ENCODE measurements at places on chromosomes 13 and 19.

GRCh38 chr19:35089554-35089953 is 26.1 kb upstream of the FXYD3 start:
- DNase-seq, result no peak

- no peak for DNase-seq
These were observed 3.3 kb downstream of the NEK5 start for GRCh38 chr13:52125547-52125946.

DNA sequence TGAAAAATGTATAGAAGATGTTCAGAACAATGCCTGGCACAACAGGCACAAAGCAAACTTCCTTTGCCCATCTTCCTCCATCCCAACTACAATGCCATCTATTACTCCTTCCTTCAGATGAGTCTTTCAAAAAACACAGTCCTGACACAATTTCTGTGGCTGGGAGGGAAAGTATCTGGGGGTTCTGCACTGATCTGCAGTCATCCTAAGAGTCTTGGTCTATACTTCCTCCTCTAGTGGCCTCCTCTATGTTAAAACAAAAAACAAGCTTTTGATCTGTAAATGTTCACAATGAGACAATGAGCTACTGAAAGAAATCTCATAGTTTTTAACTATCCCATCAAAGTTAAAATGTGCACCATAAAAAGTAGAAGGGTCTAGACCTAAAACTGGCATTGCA is 44.8 kb downstream of the USP12 start:
- no peak for DNase-seq

GRCh38 chr19:2208975-2209374 is 27.2 kb downstream of the PLEKHJ1 start:
- no peak for DNase-seq

DNA sequence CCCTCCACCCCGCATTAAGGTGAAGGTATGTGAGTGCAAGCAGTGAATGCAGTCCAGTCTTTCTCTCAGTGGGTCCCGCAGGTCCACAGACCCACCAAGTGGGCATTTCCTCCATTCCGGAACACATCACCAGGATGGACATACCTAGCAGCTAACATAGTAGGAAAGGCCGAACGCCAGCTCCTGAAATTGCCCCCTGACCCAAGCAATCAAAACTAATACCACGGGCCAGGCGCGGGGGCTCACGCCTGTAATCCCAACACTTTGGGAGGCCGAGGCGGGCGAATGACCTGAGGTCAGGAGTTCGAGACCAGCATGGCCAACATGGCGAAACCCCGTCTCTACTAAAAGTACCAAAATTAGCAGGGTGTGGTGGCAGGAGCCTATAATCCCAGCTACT is 71.7 kb upstream of the VSTM2B start:
- DNase-seq, result no peak

DNA sequence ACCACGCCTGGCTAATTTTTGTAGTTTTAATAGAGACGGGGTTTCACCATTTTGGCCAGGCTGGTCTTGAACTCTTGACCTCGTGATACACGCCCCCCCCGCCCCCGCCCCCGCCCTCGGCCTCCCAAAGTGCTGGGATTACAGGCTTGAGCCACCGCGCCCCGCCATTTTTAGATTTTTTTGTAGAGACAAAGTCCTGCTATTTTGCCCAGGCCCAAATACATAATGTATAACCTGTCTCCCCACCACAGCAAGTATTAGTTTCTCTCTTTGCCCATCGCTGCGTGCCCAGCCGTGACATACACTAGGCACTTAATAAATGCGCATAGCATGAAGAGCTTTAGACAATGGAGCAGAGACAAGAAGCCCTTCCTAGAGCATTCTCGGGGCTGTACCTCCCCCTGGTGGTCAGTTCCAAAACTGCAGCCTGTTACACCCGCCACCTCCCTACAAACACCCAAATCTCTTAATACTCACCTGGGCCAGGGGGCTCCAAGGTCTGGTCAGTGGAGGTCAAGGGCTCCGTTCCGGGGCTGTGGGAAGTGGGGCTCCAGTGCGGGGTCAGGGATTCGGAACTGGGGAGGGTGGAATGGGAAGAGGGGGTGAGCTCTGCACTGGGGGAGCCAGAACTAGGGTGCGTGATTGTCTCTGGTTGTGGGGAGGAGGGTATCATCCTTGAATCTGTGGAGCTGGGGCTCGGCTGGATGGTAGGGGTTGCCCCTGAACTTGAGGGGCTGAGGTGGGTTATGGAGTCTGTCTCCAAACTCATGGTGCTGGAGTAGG is 22.5 kb downstream of the IQCN start:
- DNase-seq, result peak; percentile 43

DNA sequence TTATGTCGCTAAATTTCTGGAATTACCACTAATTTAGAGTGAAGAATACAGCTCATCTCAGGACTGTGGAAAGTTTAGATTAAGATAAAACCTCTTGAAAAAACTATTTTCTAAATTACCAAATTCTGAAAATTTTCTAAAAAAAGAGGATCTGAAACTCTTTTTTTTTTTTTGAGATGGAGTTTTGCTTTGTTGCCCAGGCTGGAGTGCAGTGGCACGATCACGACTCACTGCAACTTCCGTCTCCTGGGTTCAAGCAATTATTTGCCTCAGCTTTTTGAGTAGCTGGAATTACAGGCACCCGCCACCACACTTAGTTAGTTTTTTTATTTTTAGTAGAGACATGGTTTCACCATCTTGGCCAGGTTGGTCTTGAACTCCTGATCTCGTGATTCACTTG is 16.6 kb upstream of the ZNF253 start:
- no peak for DNase-seq

DNA sequence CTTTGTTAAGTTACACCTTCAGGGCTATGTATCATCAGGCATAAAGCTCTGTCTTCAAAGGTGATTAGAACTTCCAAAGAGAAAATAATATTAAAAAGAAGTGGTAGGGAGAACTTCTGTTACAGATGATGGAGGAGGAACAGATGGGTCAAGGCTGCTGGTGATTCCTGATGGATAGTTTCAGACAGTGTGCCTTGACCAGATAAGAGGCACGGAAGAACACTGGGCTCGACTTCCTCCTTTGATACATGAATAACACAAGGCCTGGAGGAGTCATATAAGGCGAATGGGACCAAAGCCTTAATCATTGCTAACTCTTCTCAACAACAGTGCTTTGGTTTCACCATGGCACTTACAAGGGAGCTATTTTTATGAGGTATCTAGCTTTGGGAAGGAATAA is 128.1 kb upstream of the RXFP2 start:
- DNase-seq, result no peak

DNA sequence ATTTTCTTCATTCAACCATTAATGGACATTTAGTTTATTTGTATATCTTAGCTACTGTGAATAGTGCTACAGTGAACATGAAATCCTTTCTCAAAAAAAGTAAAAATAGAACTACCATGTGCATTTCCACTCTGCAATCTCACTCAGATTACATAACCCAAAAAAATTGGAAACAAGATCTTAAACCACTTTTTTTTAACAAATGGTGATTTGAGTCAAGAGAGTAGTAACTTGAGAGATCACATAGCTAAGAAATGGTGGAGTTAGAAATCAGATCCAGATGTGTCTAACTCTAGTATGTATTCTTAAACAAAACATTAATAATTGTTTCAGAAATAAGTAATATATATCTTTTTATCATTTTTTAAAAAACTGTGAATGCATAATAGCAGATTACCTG is 318.3 kb upstream of the SGCG start:
- DNase-seq, result no peak

DNA sequence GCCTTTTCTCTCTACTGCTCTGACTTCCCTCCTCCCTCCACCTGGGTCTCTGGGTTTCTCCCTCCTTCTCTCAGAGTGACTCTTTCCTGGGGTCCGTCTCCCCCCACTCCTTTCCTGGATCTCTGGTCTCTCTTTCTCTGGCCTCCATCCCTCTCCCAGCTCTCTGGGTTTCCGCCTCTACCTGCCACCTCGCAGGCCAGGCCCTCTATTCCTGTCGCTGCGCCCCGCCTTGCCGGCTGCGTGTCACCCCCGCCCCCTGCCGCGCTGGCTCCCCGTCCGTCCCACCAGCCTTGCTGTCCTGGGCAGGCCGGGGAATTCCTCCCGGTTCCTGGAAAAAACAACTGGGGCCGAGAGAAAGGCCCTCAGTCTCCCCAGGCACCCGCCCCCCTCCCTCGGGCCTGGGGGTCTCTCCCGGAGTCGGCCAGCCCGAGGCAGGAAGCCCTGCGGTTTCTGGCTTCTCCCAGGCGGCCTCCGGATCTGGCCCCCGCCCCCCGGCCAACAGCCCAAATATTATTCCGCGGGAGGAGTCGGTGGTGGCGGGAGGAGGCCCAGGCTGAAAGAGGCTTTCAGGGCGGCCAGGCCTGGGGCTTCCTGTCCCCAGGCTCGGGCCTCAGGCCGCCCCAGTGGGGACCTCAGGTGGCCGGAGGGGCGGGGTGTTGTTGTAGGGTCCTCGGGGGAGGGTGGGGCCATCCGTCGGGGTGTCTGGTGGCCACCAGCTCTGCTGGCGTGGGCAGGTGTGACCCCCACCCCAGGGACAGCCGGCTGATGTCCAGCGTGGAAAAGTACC is 9.3 kb downstream of the IRF2BP1 start:
- DNase-seq, result no peak

GRCh38 chr13:40161931-40162330 is 504.5 kb downstream of the FOXO1 start:
- no peak for DNase-seq

GRCh38 chr19:6616011-6616410 is 25.1 kb upstream of the CD70 start:
- DNase-seq, result no peak

- DNase-seq, result no peak
These were observed 403.2 kb downstream of the EFNB2 start for GRCh38 chr13:106132216-106132615.

DNA sequence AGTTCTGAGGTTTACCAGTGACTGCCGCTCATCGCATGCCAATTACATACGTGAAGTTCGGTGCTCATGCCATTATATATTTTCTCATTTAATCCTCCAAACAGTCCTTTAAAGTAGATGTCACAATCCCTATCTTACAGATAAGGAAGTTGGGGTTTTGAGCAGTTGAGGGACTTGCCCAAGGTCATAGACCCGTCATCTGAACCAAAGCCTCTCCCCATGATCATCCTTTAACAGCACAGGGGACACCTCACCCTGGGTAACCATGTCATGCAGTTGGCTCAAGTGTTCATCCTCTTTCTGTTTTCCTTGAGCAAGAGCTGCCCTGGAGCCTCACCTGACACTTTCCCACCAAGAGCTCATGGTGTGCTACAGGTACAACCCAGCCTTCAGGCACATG is 69.1 kb downstream of the HSPH1 start:
- no peak for DNase-seq

- no peak for DNase-seq
These were observed 5.6 kb downstream of the RPS9 start for GRCh38 chr19:54206030-54206830.

- no peak for DNase-seq
These were observed 883 bp downstream of the NPHS1 start for GRCh38 chr19:35851213-35852028.

DNA sequence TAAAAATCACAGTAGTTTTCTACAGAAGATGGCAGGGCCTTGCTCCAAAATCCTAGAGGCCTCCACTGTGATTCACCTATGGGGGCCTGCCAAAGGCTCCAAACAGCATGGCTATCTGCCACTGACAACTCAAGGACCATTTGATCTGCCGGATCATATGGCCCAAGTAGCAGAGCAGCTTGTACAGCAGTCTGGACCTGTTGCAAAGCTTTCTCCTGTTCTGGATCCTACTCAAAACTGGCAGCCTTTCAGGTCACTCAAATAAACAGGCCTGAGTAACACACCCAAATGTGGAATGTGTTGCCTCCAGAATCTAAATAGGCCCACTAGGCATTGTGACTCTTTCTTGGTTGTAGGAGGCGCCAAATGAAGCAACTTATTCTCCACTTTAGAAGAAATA is 1049.3 kb downstream of the PCDH9 start:
- DNase-seq, result no peak
